ENCODE measurements at places on chromosomes 4 and X.

- no peak for DNase-seq
Observed at GRCh38 chrX:14939644-14940043, 66.4 kb downstream of the MOSPD2 start.

DNA sequence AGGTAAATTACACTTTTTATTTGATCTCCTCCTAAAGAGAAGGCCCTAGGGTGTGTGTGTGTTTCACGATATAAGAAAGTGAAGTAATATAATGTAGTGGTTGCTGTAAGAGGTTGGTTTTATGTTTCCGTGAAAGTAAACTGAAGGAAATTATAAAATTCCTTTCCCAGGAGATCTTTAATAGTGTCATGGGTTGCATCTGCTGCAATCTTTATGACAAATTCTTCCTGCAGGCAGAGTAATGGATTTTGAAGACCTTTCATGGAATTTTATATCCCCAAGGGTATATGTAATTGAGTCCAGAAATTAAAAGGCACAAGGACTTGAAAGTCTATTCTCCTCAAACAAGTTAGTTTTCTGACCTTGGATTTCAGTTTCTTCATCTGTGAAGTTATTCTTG lies 538.6 kb downstream of the ANKRD50 start:
- DNase-seq = no peak

- no peak for DNase-seq
Observed at GRCh38 chrX:15645266-15645665, 19.3 kb downstream of the CLTRN start.

DNA sequence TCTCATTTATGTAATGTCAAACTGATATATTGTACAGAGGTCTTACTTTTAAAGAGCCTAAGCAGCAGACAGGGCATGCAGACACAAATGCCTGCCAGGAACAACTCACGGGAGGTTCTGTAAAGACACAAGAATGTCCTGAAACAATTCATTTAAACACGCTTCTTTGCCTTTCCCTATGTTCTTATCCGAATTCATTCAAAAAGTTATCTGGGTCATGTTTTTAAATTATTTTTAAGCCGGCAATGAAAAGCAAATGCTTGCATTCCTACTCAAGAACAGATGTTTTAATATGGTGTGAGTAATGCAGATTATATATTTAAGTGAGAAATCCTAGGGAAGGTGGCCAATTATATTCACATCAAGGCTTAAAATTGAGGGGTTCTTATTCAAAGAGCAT lies 192.6 kb downstream of the PDGFC start:
- no peak for DNase-seq

- DNase-seq = no peak
Observed at GRCh38 chr4:115851918-115852766, 738.7 kb upstream of the NDST4 start.

DNA sequence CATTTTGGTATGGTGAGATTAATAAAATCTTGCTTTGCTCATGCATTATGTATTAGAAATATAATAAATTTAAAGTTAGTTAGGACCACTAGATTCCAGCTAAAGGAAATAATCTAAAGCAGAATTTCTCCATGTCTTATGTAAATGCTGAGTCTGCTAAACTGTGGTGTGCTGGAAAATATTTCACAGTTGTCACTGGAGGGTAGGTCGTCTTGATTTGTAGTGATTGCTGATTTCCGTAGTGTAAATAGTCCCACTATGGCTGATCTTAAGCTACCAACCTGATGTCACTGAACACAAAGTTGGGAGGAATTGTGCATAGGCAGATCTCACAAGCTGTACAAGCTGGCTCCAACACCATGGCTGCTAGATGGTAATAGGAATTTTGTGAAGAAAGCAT lies 133.4 kb upstream of the NR3C2 start:
- no peak for DNase-seq

DNA sequence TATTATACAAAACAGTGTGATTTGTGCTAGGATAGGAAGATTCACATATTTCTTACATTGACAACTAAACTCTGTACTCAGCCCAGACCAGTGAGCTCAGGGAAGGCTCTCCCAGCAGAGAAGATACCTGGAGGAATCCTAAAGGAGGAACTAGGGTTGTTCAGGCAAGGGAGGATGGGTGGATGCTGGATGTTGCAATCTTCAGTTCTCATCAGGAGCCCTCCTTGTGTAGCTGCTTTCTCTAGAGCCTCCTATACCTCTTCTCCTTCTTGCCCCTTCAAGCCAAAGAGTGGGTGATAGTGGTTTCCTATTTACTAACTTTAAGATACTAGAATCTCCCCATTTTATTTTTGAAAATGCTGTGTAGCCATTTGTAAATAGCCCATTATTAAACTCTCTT lies 117.3 kb downstream of the NKX6-1 start:
- DNase-seq = no peak

DNA sequence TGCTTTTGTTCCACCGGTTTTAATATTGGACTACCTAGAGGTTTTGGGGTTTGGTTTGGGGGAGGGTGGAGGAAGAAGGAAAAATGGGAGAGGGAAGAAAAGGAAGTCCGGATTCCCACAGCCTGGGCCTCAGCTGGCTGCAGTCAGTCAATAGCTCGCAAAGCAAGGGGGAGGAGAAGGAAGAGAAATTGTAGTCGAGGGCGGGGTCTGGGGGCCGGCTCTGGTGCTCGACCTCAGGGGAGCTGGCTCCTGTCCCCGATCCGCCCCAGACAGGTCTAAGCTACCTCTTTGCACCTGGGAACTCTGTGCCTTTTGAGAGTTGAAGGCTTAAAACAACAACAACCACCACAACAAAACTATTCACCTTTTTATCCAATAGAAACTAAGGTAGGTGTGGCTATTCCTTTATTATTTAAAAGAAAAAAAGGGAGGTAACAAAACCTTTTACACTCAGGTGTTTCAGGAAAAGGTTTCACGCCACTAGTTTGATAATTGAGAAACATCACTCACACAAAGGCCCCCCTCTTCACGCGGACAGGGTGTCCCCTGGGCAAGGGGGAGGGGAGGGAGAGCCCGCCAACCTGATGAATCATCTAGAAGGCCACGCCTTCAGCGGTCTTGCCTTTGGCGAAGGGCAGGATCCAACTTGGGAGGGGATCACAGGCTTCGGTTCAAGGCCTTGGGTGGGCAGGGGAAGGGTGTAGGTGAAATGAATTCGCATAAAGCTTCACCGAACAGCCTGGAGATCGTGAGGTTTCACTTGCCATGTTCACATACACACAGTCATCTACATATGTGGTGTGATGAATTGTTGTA lies 1.6 kb upstream of the LNX1 start:
- peak; percentile 16 for DNase-seq

DNA sequence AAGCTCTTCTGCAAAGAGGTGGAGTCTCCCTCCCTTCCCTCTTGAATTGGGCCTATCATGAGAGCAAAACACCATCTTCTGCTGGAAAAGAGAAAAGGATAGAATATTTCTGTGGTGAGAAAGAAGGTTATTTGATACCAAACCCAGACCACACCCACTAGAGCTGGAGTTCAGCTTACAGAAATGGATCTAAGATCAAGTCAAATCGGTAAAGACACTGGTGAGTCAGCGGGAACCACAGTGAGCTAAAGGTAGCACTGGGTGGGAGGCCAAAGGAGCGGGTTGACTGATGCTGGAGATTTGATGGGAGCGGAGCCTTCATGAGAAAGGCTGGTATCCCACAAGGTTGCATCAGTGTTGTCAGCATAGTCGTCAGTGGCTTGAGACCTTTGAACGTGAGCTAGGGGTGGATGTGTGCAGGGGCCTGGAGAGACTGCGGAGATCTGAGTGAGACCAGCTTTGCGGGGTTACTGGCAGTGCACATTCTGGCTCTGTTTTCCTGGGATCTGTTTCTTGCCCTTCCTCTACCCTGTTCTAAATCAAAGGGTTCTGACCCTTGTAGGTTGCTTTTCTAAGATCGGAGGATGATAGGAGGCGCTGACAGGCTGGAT lies 106.4 kb upstream of the SCOC start:
- DNase-seq = no peak

- no peak for DNase-seq
Observed at GRCh38 chr4:128688846-128689437, 120.6 kb upstream of the JADE1 start.

- DNase-seq = no peak
Observed at GRCh38 chr4:94274912-94275311, 67.2 kb downstream of the SMARCAD1 start.

DNA sequence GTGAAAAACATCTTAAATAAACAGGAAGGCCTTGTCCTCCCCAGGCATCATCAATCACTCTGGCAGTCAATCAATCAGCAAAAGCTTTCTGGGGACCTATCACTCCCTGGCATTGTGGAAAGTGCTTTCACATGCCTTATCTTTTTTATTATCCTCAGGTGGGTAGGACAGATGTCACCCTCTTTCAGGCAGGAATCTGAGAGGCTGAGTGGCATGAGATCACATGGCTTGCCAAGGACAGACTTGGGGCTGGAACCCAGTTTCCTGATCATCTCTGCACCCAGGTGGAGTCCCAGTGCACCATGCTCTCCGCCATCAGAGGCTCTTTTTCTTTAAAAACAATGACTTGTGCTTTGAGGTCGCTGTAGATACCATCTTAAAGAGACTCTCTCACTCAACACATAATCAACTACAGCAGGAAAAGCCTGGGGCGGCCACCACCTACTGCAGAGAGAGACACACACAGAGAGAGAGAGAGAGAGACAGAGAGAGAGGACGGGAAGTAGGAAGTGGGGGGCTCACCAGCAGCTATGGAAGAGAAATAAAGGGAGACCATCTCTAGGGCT lies 282.7 kb downstream of the PTTG2 start:
- DNase-seq = no peak

GRCh38 chr4:68342134-68342533 lies 7.8 kb downstream of the YTHDC1 start:
- no peak for DNase-seq

GRCh38 chrX:100478714-100479306 lies 68.7 kb upstream of the PCDH19 start:
- no peak for DNase-seq

- peak; percentile 25 for DNase-seq
Observed at GRCh38 chr4:26127851-26128337, 192.9 kb upstream of the RBPJ start.

DNA sequence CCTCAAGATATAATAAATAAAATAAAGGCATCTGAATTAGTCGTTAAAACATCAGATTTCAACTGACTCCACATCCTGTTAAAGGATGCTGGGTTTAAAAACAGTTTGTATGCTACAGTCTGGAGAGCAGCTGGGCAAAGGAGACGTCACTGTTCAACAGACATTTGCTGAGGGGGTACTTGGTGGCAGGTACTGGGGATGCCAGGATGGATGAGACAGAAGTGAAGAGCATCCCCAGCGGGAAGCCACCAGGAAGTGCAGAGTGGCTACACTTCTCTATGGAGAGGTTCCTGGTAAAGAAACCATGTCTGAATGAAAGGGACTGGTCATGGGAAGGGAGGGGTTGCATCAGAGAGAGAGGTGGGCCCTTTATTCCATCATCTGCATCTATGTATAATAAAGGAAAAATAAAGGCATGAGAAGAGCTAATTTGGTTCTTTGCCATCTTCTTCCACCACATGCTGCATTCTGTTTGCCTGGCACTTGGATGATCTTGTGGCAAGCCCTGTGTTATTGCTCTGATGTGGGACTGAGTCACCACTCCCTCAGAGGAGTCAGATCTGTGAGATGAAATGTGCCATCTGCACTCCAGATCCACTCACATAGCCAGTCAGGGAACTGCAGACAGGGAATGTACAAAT lies 145.0 kb downstream of the SOWAHB start:
- DNase-seq = no peak

GRCh38 chr4:14874990-14875389 lies 127.3 kb upstream of the CPEB2 start:
- no peak for DNase-seq

GRCh38 chr4:18422685-18423084 lies 401.1 kb upstream of the LCORL start:
- no peak for DNase-seq

GRCh38 chr4:151671541-151672059 lies 89.2 kb downstream of the GATB start:
- DNase-seq = no peak

DNA sequence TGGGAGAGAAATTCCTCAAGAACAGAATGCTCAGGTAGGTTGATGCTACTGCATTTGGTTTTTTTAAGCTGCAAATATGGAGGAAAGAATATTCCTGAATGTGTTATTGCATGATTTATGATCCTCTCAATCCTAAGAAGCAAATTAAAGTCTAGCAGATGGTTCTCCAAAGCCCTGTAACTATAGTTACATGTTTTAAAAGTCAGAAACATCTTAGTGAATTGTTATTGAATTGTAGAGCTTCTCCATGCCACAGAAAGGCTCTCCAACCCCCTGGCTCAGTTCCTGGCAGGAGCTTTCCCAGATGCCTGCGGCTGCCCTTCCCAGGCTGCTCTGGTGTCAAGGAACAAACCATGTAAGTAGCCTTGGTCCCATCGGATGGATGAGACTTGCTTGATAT lies 227.8 kb upstream of the GATB start:
- DNase-seq = no peak

DNA sequence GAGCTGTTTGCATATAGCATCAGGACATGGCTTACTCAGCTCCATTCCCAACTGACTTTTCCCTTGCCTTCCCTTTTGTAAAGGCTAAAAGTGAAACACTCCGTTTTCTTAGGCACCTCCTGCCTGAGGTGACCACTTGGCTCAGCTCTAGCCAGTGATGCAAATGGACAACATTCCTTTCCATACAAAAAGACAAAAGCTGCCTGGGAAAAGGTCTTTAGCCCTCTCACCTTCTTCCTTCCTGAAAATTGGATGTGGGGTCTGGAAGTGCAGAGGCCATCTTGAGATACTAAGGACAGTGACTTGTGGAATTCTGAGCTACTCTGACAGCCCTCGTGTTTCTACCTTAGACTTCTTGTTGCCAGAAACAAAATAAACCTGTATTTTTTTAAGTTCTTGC lies 27.7 kb upstream of the SFRP2 start:
- no peak for DNase-seq

GRCh38 chr4:7812921-7813320 lies 126.7 kb downstream of the AFAP1 start:
- no peak for DNase-seq

- no peak for DNase-seq
Observed at GRCh38 chr4:182215148-182215547, 28.1 kb upstream of the TENM3 start.

DNA sequence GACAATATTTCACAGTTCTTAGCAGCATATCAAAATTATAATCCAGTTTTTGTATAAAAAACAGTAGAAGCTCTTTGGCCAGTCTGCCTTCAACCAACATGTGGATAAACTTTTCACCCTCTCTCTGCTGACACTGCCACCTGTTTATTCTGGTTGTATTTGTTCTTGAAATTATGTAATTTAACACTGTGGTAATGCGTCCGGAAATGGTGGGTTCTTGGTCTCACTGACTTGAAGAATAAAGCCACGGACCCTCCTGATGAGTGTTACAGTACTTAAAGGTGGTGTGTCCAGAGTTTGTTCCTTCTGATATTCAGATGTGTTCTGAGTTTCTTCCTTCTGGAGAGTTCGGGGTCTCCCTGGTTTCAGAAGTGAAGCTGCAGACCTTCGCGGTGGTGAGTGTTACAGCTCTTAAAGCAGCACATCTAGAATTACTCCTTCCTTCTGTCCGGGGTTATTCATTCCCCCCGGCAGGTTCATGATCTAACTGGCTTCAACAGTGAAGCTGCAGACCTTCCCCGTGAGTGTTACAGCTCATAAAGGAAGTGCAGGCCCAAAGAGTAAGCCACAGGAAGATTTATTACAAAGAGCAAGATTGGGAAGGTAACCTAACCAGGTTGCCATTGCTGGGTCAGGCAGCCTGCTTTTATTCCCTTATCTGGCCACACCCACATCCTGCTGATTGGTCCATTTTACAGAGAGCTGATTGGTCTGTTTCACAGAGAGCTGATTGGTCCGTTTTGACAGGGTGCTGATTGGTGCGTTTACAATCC lies 15.7 kb downstream of the FAM184B start:
- DNase-seq = no peak

- DNase-seq = no peak
Observed at GRCh38 chr4:156547439-156547838, 424.2 kb downstream of the PDGFC start.
